Kidney glomerular epithelial cell (primary cell): ENCODE measurements at places on chromosomes 6 and 20.

- DNase-seq = no peak
Measured at GRCh38 chr6:157217894-157218370, 105.4 kb downstream of the TMEM242 start.

- no peak for DNase-seq
Measured at GRCh38 chr6:49515485-49516146, 15.9 kb downstream of the GLYATL3 start.

DNA sequence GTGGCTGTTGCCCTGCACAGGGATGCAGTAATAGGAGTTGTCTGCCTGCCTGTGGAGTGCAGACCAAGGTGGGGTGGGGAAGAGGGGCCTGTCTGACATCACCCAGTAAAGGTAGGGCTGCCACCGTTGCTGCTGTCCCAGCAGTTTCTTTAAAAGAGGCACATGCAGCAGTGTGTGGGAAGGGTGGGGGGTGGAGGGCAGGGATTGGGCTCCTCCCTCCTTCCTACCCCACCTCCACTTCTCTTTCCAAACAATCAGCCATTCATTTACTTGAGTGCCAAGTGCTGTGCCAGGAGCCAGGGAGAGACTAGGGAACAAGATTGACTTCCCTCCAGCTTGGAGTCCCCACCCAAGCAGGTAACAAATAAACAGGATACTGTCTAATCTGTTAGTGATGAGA lies 66.8 kb upstream of the MYL9 start:
- DNase-seq = no peak

DNA sequence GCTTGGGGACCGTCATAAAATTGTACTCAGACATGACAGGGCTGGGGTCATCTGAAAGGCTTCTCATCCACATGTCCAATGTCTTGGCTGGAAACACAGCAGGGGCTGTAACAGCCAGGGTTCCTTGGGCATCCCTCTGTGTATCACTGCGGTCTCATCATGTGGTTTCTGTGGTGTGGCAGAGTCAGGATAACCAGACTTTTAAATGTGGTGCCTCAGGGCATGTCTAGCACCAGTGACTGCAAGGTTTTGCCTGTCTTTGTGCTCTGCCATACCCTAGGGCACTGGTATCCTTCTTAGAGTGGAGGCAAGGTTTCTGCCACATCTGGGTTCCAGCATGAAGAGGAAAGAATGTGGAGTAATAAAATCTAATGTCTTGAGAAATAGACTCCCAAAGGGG lies 124.2 kb downstream of the PLEKHG1 start:
- DNase-seq = no peak

DNA sequence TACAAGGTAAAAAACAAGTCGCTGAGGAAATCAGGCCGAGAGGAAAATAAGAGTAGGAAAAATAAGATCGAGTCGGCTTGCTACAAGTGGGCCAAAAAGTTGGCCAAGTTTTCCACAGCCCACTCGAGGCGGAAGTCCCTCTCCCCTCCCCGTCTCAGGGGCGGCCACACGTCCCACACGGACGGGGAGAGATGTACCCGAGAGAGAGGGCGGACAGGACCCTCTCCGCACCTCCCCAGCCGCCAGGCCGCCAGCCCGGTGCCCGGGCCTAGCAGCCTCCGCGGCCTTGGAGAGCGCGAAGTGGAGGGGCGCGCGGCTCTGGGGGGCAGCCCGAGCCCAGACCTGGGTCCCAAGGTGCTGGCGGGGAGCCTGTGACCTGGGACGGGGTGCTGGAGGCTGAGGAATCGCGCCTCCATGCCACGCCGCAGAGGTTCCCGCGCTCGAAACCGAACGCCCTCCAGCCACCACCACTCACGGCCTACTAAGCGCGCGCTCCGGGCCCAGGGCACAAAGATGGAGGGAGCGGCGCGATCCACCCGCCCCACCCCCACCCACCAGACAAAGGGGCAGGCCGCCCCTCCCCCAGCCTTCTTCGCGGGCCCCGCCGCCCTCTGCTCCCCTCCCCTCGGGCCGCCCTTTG lies 1.9 kb upstream of the HMGA1 start:
- no peak for DNase-seq

- DNase-seq = peak; percentile 36
Measured at GRCh38 chr20:56974499-56975250, 291.8 kb downstream of the BMP7 start.

DNA sequence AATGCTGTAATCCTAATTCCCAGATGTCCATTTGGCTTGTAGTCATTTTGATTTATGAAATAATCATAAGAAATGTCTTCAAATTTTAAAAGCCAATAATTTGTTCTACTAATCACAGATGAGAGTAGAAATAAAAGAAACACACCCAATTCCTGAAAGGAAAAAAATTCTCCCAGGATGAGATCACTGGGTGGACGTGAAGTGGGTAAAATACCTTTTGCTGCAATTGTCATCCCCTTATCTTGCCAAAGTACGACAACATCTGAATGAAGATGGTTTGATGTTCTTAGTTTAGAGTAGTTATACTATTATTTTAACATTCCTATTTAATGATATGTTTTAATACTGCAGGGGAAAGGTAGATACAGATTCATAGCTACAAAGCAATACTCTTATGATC lies 33.7 kb downstream of the MTHFD1L start:
- DNase-seq = no peak

GRCh38 chr20:32570401-32571190 lies 14.5 kb downstream of the NOL4L start:
- DNase-seq = no peak

DNA sequence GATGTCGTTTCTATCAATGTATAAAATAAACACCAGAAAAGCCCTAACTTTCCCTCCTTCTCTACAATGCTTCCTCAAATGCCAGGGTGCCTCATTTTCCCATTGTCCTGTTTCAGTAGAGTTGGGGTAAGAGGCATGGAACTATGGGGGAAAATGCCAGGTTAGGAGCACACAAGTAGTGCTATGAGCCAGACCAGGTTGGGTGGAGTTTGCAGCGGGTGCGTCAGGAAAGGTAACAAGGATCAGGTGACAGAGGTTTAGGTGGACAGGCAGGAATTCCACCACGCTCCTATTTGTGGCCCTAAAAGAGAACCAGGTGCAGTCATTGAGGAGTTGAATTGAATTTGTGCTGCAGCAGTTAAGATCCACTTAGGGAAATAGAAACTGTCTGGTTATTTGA lies 36.5 kb downstream of the SYTL3 start:
- no peak for DNase-seq

DNA sequence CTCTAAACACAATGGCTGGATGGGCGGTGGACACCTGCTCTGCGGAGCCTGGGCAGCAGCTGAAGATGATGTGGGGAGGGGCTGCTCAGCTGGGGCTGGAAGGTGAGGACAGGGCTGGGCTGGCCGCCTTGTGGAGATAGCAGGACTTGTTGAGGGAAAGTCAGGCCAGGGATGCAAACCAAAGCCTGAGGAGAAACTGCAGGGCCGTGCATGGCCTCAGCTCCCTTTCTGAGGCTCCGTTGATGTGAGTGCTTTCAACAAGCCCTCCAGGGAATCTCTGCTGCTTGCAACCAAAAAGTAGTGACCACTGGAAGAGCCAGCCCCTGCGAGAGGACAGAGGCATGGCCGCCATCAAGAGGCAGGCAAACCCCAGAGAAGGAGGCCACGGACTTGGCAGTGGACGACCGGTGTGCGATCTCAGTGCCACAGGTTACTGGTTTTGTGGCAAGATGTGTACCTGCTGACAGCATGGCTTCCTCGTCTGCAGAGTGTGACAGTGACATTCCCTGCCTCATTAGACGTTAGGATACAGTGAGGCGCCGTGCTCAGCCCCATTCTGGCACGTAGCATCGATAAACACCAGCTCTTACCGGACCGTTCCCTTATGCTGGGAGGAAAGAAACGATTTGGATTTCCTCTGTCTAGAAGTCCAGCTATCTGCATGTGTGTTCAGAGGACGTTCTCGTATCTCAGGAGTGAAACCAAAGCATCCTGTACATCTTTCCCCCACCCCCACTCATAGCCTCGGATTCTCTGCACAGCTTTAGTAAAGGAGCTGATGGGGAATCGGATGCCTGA lies 37.9 kb downstream of the ERMARD start:
- no peak for DNase-seq
